ENCODE measurements at places on chromosomes 3 and 15. TPM values are rescaled to one million over a fixed set of nuclear protein-coding genes. Genes with fewer than 3 reads are reported as not detected.

Gene CELSR3
- total RNA-seq: 1.7 TPM

Gene SCG5
- total RNA-seq: 17.7 TPM

Gene HDC
- total RNA-seq: not detected

Gene GOLGA8T
- under 0.01 TPM for total RNA-seq

Gene MEIS2
- 73.0 TPM for total RNA-seq
